ENCODE measurements at places on chromosomes 5 and 9.

DNA sequence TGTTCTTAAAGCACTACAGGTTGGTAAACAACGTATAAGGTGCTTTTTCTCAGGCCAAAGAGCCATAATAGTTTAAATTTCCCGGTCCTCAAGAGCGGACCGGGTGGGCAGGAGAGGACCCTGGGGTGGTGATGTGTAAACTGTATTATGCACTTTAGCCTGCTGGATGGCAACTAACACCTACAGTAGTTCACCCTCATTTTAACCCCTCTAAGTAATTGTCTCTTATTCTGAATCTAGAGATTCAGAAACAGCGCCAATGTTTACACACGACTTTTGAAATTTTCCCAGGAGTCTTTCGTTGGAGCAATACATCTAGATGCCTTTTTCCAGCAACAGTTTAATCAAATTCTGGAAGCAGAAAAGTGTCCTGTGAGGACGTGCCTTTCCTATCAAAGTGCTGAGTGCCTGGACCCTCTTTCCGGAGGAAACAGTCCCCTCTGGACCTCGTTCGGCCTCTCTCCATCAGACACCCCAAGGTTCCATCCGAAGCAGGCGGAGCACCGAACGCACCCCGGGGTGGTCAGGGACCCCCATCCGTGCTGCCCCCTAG lies 676 bp upstream of the OCLN start:
- DNase-seq: no peak

DNA sequence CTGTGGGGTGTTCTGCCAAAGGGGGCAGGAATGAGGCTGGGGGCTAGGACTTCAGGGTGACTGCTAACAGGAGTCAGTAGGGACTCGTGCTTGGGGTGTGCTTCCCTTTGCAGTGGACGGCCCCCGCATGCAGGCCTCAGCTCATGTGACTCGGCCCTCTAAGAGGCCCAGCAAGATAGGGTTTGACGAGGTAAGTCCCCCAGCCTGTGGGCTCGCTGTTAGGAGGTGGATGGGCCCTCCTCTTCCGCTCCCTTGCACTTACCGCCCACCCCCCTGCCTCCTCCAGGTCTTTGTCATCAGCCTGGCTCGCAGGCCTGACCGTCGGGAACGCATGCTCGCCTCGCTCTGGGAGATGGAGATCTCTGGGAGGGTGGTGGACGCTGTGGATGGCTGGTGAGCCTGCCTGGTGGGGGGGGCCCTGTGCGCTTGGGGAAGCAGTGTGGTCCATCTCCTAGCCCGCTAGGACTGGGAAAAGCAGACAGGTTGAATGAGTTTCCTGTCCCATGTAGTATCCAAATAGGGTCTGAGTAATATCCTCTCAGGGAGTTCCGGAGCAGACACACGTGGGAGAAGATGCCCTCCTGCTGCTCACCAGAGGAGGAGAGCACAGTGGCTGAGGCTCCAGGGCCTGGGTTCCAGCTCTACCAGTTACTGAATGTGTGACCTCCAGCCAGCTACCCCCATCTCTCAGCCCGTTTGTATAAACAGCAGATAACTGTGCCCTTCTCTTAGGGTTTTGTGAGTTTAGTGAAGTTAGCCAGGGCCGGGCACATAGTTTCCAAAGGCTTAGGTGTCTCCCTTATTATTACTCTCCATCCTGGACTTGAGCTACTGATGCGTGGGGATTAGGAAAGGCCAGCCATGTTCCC lies 8.2 kb downstream of the CERCAM start:
- DNase-seq: peak; percentile 13

DNA sequence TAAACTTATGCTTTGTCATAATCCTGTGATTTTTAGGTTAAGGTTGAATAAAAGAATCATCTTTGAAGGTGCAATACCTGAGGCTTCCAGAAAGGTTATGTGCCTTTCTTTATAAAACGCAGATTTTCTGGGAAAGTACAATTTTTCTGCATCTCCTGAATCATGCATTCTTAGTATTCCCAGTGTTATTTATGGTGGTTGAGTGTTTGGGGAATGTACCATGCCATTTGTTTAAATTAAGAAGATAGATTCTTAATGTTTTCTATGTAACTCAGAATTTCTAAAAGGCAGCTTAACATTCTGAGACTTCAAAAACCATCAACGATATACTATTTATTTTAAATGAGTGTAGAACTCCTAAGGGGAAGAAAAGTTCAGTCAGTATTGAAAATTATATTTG lies 108.1 kb upstream of the FBN2 start:
- DNase-seq: no peak

- DNase-seq: peak; percentile 2
These were observed 170.5 kb downstream of the ARHGEF28 start for GRCh38 chr5:73796164-73797131.

- DNase-seq: no peak
These were observed 37.7 kb downstream of the TSPAN17 start for GRCh38 chr5:176685010-176685409.

DNA sequence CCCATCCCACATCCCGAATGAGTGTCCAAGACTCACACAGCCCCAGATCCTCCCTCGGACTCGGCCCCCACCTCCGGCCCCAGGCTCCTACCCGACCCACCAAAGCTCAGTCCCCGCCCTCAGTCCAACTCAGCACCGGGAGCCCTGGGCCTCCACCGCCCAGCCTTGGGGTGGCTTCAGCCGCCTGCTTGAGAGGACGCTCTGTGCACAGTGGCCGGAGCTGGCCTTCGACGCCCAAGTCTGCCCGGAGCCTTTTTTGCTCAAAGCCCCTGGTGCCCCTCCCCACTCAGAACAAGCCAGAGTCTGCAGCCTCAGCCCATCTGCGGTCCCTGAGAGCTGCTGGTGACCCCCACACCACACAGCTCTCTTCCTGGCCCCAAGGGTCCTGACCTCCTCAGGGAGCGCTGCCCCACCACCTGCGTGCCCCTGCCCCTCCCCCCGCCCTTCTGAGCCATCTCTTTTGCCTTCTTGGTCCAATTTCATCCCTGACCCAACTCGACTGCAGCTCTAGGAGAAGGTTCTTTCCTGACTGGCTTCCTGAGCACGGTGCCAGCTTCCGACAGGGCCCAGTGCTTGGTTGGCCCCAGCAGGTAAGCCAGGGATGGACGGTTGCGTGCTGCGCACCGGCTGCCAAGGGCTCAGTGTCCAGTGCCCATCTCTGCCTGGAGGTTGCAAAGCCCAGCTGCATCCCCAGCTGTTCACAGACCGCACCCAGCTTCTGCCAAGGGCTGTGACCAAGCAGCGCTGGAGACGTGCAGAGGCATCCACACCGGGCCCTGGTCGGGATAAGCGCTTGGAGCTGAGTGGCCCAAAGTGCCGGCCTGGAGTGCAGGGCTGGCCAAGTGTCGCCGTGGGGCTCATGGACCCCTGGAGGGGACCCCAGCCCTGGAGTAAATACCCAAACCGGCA lies 27.7 kb upstream of the NSMF start:
- DNase-seq: peak; percentile 74

- DNase-seq: no peak
These were observed 6.9 kb upstream of the GSN start for GRCh38 chr9:121261107-121261460.

DNA sequence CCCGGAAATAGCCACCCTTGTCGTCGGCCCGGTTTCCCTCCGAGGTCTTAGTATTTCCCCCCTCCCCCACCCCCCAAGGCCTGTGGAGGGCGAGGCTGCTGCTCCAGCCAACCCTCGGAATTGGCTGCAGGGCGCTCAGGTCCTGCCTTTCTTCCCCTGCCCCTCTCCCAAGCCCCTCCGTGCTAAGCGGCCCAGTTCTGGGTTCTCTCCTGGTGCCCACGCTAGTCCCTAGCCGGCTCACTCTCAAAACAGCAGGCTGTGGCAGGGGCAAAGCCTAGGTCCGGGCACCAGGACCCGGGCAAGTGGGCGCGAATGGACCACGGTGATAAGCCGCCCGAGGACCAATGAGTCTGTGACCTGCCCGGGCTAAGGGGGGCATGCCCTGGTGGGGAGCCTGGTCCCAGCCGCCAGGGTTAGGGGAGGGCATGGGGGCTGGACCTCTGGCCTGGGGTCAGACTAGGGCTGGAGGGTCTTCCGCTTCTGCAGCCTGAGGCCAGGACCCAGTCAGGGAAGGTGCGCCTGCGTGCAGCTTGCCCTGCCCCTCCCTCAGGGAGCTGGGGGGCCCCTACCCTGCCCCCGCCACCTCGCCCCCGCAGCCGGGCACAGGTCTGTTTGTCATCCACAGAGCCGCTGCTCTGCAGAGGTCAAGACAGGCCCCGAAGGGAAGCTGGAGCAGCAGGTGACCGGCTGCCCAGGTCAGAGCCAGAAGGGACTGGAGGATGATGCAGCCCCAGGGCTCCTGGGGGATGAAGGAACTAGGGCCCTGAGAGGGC lies 5.0 kb upstream of the IRX4 start:
- DNase-seq: no peak

DNA sequence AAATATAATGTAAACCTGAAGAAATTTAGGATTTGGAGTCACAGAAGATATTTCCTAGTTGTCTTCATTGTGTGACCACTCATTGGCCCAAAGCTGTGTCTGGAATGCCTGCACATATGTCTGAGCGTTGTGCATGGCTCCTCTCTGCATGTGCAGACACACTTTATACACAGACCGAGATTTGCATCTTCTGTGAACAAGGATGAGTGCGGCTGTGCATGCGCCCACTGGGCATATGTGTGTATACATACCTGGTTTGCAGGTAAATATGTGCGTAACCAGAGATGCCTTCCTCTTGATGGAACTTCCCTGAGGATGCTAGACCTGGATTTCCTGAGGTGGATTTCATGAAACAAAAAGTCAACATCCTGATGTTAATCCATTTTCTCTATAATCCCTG lies 19.1 kb downstream of the PHF2 start:
- DNase-seq: no peak
